Activated naive CD4-positive, alpha-beta T cell treated with anti-CD3 and anti-CD28 coated beads for 36 hours (primary cell): ENCODE measurements at places on chromosomes 7 and 10. TPM values are rescaled to one million over a fixed set of nuclear protein-coding genes. Genes with fewer than 3 reads are reported as not detected.

The ATRNL1 gene
- not detected for total RNA-seq

DNA sequence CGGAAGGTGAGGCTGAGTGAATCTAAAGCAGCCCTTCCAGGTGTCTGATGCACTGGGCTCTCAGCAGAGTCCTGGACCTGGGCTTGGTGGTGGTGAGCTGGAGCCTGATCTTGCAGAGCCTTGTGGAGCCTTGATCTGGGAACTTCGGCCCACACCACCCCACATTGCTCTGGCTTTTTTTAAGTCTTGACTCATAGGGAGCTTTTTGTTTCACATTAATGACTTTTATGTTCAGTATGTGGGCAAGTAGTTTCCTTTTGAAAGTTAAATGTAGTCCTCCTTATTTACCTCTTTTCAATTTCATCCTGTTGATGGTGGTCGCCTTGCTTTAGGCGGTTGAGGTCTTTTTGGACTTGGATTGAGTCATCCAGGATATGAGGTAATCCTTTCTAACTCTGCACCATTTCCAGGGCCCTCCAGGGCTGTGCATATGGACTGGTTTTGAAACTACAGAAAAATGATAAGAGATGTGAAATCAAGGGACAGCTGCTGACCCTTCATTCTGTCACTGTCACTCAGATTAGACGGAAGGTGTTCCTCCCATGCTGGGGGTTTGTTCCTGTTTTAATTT, 2.9 kb upstream of the NRAP start:
- H3K36me3 ChIP-seq = peaks cover 3% of the 10 kb centered on the region
- no peak overlapping the region for H3K4me3 ChIP-seq
- peaks cover 5% of the 10 kb centered on the region for H3K27me3 ChIP-seq
- H3K27ac ChIP-seq = no peak overlapping the region
- DNase-seq = peak; percentile 18

- peak; percentile 35 for DNase-seq
- no peak overlapping the region for H3K4me3 ChIP-seq
- no peaks in the 10 kb centered on the region for H3K36me3 ChIP-seq
- peak overlapping the region; percentile 87 for H3K27ac ChIP-seq
These were observed 32.1 kb upstream of the MDFIC start for GRCh38 chr7:114889646-114890285.

DNA sequence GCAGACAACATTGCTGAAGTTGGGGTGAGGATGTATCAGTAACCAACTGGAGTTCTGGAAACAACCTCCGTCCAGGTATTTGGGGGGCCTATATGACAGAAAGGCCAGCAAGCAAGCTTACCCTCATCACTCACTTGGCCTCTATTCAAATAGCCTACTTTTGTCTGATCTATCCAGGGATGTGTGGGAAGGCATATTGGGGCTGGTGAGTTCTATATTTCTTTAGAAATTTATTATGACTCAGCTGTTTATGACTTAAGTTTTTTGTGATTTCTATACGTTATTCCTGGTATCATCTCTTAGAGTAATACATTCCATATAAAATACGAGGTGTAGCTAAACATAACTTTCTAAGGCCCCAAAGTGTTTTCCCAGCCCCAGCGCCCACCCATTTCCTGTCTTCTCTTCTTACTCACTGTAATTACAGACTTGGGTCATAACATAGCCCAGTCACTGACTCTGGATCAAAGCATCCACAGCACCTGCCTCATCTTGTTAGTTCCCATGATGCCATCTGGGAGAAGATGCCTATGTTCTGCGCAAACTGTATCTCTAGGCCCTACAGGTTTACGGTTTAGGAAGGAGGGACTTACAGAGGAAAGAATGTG, 18.1 kb downstream of the GARS1 start:
- H3K36me3 ChIP-seq = peaks cover 69% of the 10 kb centered on the region
- no peak overlapping the region for H3K4me3 ChIP-seq
- no peaks in the 10 kb centered on the region for H3K27me3 ChIP-seq
- H3K4me1 ChIP-seq = peaks cover 34% of the 10 kb centered on the region
- peak overlapping the region; percentile 66 for H3K27ac ChIP-seq

- H3K27me3 ChIP-seq = no peaks in the 10 kb centered on the region
- peak; percentile 75 for DNase-seq
- peaks cover 27% of the 10 kb centered on the region for H3K4me1 ChIP-seq
- no peak overlapping the region for H3K4me3 ChIP-seq
- H3K36me3 ChIP-seq = peaks cover 16% of the 10 kb centered on the region
These were observed 61.5 kb downstream of the GNA12 start for GRCh38 chr7:2782565-2782964.

The GPR15LG gene
- total RNA-seq = not detected

The TUBB8 gene
- total RNA-seq = not detected

The DKK1 gene
- total RNA-seq = not detected

The CHCHD3 gene
- 65.0 TPM for total RNA-seq

DNA sequence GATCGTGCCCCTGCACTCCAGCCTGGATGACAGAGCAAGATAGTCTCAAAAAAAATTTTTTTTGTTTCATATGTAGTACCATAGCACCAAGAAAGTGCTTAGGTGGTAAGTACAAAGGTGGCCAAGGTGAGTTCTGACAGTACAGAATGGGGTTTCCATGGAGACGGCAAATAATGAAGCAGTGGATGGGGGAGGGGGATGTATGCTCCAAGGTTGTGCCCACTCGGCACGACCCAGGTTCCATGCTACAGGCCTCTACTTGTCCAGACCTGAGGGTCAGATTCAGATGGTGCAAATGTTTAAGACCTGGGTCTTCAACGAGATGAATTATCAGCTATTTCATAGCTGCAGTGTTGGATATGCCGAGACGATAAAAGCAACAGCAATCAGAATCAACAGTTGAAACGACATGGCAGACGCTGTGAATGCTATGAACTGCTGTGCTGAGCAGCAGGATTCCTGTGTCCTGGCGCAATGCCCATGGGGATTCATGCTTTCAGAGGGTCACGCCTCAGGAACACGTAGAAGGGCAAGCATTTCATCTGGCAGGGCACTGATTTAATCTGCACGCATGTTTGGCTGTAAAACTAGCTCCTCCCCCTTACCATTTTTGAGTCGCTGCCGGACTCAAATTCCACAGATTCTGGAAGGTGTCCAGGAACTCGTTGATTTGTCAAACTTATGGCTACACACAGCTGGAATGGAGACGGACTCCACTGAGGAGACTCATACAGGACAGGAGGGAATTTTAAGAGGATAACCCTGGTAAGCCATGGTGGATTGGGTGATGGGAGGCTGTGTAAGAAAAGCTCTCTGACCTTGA, 256.5 kb downstream of the FRMD4A start:
- H3K4me3 ChIP-seq = no peak overlapping the region
- H3K4me1 ChIP-seq = no peaks in the 10 kb centered on the region

GRCh38 chr7:21611129-21611528, 68.3 kb downstream of the DNAH11 start:
- no peaks in the 10 kb centered on the region for H3K36me3 ChIP-seq
- H3K4me3 ChIP-seq = no peak overlapping the region
- DNase-seq = no peak

DNA sequence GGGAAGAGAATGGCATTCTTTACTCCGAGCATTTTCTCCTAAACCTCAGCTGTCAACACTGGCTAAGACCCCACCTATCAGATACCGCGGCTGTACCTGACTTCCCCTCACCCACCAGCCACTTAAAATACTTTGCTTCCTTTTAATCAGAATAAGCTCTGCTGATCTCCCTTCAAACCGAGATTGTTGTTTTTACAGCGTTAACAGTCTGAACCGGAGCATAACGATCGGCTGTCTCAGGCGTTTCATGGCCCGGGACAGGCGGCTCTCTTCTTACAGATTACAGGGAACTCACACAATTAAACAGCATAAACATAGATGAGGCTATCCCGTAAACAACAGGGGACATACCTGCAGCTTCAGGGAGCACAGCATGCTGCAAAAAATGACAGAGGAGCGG, 174.3 kb upstream of the RNF32 start:
- H3K36me3 ChIP-seq = no peaks in the 10 kb centered on the region
- no peak overlapping the region for H3K4me3 ChIP-seq
- DNase-seq = no peak
- H3K27me3 ChIP-seq = peaks cover 7% of the 10 kb centered on the region
- no peaks in the 10 kb centered on the region for H3K4me1 ChIP-seq
- no peak overlapping the region for H3K27ac ChIP-seq

GRCh38 chr7:16579216-16579615, 52.6 kb downstream of the LRRC72 start:
- no peaks in the 10 kb centered on the region for H3K4me1 ChIP-seq
- peaks cover 4% of the 10 kb centered on the region for H3K27me3 ChIP-seq
- H3K4me3 ChIP-seq = no peak overlapping the region
- no peaks in the 10 kb centered on the region for H3K36me3 ChIP-seq

GRCh38 chr10:90871279-90871765, 452 bp upstream of the RPP30 start:
- H3K27ac ChIP-seq = peak overlapping the region; percentile 90
- H3K27me3 ChIP-seq = peaks cover 14% of the 10 kb centered on the region
- peaks cover 24% of the 10 kb centered on the region for H3K4me1 ChIP-seq
- DNase-seq = peak; percentile 75
- peaks cover 9% of the 10 kb centered on the region for H3K36me3 ChIP-seq
- H3K4me3 ChIP-seq = peak overlapping the region; percentile 96

The ARHGAP22 gene
- total RNA-seq = not detected

The MRLN gene
- total RNA-seq = not detected

The TEX47 gene
- total RNA-seq = not detected

DNA sequence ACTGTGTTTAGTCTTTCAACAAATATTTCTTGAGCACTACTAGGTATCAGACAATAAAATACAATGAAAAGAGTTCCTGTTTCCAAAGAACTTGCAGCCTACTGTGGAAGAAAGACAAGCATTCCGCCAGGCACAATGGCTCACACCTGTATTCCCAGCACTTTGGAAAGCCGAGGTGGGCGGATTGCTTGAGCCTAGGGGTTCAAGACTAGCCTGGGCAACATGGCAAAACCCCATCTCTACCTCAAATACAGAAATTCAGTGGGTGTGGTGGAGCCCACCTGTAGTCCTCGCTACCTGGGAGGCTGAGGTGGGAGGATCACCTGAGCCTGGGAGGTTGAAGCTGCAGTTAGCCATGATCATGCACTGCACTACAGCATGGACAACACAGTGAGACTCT, 6.1 kb downstream of the SVOPL start:
- H3K27me3 ChIP-seq = no peaks in the 10 kb centered on the region
- H3K4me1 ChIP-seq = no peaks in the 10 kb centered on the region
- no peak overlapping the region for H3K4me3 ChIP-seq

The ACTA2 gene
- 3.6 TPM for total RNA-seq

DNA sequence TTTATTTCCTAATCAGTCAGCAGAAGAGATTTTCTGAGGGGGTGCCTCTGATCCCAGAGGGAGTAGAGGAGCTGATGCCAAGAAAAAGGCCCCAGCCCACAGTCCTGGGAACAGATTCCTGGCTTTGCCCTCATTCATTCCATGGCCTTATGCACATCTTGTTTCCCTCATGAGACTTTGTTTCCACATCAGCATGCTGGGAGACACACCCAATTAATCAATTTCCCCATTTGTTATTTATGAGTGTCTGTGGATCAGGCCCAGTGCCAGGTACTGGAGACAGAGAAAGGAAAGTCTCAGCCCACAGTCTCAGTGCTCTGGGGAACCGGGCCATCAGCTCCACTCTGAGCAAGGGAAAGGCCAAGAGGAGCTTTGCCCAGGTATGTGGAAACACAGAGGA, 496.2 kb upstream of the ZMIZ1 start:
- no peak for DNase-seq
- no peak overlapping the region for H3K27ac ChIP-seq
- no peaks in the 10 kb centered on the region for H3K27me3 ChIP-seq

DNA sequence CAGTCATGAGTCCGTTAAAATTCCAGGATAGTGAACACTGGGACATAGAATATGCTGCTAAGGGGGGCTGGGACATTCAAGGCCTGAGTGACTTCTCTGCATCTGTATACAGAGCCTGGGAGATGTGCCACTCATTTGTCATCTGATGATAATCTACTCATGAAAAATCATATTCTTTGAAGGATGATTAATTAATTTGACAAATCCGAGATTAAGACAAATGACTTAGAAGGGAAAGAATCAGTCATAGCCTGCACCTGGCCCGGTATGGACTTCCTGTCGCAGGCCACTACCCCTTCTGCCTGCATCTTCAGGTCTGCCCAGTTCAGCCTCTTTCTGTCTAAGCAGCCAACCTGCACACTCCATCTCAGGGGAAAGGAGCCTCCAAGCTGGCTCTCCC, 18.8 kb upstream of the FAM170B start:
- H3K27ac ChIP-seq = no peak overlapping the region
- no peaks in the 10 kb centered on the region for H3K4me1 ChIP-seq
- DNase-seq = no peak
- H3K27me3 ChIP-seq = peaks cover 9% of the 10 kb centered on the region

The CYP3A7 gene
- total RNA-seq = not detected

DNA sequence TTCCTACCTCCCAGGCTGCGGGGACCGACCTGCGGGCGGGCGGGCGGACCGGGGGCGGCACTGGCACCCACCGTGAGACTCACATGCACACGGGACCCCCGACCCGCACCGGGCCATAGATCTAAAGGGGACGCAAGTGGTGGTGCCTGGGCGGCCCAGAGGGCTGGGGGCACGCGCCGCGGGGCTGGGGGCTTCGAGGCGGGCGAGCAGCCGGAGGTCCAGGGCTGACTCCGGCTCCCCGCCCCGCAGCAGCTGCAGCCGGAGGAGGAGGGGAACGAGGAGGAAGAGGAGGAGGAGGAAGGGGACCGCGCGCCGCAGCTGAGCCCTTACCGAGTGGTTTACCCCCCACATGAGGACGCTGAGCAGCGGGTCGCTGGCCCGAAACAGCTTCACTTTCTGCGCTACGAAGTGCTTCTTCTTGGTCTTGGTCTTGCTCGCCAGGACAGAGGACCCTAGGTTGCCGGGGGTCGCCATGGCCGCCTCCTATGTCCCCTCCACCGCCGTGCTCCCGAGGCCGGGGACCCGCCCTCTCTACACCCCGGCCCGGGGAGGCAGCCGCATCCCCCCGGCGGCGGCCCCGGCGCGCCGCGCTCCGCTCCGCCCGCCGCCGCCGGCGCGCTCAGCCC, 412 bp downstream of the PIP4K2A start:
- H3K4me1 ChIP-seq = peaks cover 34% of the 10 kb centered on the region
- H3K27ac ChIP-seq = peak overlapping the region; percentile 71
- peak; percentile 46 for DNase-seq
- H3K36me3 ChIP-seq = no peaks in the 10 kb centered on the region

GRCh38 chr10:102675666-102676533, 31.6 kb downstream of the TRIM8 start:
- no peaks in the 10 kb centered on the region for H3K36me3 ChIP-seq
- H3K27ac ChIP-seq = no peak overlapping the region
- no peak overlapping the region for H3K4me3 ChIP-seq
- no peaks in the 10 kb centered on the region for H3K27me3 ChIP-seq
- no peak for DNase-seq

The ZNF273 gene
- total RNA-seq = 12.3 TPM

- no peak overlapping the region for H3K27ac ChIP-seq
- no peaks in the 10 kb centered on the region for H3K4me1 ChIP-seq
- DNase-seq = no peak
- H3K4me3 ChIP-seq = no peak overlapping the region
- no peaks in the 10 kb centered on the region for H3K27me3 ChIP-seq
- no peaks in the 10 kb centered on the region for H3K36me3 ChIP-seq
These were observed 70.0 kb downstream of the KLF6 start for GRCh38 chr10:3714967-3715366.

GRCh38 chr7:4523873-4524272, 158.2 kb upstream of the FOXK1 start:
- no peaks in the 10 kb centered on the region for H3K4me1 ChIP-seq
- DNase-seq = no peak
- no peaks in the 10 kb centered on the region for H3K36me3 ChIP-seq
- H3K27ac ChIP-seq = no peak overlapping the region
- peaks cover 13% of the 10 kb centered on the region for H3K27me3 ChIP-seq

- no peak overlapping the region for H3K27ac ChIP-seq
- peaks cover 45% of the 10 kb centered on the region for H3K27me3 ChIP-seq
- no peaks in the 10 kb centered on the region for H3K36me3 ChIP-seq
- DNase-seq = no peak
- H3K4me1 ChIP-seq = peaks cover 7% of the 10 kb centered on the region
- H3K4me3 ChIP-seq = no peak overlapping the region
These were observed 1.2 kb downstream of the MLXIPL start for GRCh38 chr7:73622909-73623797.

The TMEM184A gene
- 0.36 TPM for total RNA-seq
